ENCODE measurements at places on chromosomes 3 and 15.

DNA sequence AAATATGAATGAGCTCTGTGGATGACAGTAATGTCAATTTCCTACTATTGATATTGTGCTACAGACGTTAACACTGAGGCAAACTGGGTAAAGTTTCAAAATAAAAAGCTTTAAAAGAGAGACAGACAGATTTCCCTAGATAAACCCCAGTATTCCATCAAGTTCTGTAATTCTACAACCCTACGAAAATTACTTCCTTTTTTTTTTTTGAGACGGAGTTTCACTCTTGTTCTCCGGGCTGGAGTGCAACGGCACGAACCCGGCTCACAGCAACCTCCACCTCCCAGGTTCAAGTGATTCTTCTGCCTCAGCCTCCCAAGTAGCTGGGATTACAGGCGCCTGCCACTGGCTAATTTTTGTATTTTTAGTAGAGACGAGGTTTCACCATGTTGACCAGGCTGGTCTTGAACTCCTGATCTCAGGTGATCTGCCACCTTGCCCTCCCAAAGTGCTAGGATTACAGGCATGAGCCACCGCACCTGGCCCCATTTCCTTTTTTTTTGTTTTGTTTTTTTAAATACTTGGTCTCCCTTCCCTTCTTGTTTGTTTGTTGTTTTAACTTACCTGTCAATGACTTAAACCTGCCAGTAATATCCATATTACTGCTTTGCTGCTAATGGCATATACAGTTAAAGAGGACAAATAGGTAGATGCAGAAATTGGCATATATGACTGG lies 57.2 kb downstream of the CBLB start:
- DNase-seq, result no peak

DNA sequence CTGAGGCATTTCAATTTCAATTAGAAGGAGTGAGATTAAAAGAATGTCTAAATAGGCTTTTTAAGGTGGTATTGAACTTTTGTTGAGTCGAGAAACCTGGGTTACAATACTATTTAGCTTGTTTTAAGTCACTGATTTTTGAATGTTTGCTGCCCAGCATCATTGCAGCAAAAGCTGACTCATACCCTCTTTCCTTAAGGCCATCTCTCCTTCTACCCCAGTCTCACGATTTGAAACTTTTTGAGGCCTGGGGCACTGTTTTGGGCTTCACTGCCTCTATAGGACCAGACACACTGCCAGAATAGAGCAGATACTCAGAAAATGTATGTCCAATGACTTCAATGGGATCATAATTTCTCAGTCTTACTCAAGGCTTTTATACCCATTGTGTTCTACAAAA lies 319.6 kb upstream of the TGFBR2 start:
- DNase-seq, result no peak

- no peak for DNase-seq
Measured at GRCh38 chr3:144167634-144168033, 196.0 kb downstream of the DIPK2A start.

DNA sequence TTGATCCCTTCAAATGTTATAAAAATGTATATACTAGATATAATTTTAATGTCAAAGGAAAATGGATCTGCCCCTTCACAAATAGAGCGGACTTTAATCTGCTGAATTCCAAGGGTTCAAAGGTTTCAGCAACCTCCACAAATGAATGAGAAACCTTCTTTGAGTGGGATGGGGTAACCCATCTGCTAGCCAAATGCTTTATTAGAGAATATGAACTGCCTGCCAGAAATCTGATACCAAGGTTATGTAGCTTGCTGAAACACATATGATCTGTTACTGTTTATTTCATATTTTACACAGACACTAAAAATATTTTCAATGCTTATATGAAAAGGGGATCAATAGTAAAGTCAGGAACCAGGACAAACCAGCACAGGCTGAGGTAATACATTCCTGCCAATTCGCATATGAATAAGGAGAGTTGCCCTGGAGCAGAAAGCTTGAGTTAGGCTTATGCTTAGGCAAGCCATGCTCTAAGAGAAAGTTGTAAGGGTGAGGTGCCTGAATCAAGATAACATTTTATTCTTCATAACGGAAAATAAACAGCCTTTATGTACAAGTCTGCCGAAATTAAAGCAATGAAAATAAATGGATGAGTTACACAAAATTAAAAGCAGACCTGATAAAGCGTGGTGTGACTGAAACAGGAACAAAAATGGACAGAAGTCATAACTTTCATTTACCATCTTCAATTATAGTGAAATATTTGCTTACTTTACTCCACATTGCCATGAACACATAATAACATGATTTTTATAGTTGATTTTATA lies 26.5 kb downstream of the PLOD2 start:
- no peak for DNase-seq

DNA sequence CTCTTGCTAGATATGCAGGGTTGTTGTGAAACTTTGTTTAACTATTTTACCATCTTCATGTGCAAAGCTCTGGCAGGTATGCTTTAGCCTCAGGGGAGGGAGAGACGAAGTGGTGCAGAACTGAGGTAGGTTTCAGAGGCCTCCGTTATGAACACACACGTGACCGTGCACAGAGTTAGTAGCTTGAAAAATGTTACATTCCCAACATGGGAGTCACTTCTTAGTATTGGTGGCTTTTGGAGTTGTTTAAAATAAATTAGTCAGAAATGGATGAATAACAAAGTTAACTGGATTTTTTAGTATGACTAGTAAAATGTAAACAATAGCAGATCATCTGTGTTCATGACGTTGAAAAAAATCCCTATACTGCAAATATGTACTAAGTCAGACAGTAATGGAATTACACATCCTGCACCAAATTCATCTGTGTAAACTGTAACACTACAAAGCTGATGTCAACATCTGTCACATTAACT lies 279.6 kb downstream of the KLF13 start:
- no peak for DNase-seq

DNA sequence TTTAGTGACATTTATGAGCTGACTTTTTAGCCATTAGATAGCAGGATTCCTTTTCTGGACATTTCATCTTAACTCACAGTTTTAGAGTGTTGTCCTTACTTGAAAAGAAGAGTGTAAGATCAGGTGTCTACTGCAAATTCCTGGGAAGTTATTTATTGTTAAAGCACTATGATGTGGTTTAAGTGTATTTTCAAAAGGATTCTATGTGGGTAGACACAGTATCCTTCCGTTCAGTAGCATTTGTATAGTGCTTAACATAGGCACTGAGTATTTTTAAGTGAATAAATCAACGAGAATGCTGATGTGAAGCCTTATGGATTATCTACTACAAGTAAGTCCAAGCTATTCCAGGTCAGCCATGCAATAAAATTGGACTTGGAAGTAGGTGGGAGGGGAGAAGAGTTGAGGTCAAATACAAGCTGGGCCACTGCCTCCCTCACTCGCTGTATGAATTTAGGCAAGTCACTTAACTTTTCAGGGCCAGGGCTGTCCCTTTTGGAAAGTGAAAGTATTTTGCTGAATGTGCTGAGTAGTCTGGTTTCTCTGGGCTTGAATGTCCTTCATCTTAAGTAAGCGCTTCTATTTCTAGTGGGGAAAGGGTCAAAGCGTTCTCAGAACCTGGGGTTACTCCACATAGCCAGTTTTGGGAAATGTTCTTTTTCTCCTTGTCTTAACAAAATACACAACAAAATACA lies 48.6 kb downstream of the GAP43 start:
- DNase-seq, result no peak

All from NCI-H1105 (cell line).